Activated gamma-delta T cell treated with Interleukin-2 at 50 U/mL for 16 hours (primary cell): ENCODE measurements at places on chromosomes 13 and 19.

GRCh38 chr19:54875506-54875905 is 1.5 kb downstream of the FCAR start:
- DNase-seq: no peak

- peak; percentile 55 for DNase-seq
These were observed 33.4 kb downstream of the ZNF45 start for GRCh38 chr19:43901395-43902390.

GRCh38 chr19:55116232-55116858 is 1.1 kb downstream of the PPP1R12C start:
- DNase-seq: peak; percentile 45

GRCh38 chr19:42018503-42019193 is 24.6 kb upstream of the ATP1A3 start:
- DNase-seq: no peak

- no peak for DNase-seq
These were observed 5.5 kb downstream of the RDH8 start for GRCh38 chr19:10018786-10019185.

GRCh38 chr13:107034236-107034872 is 466.4 kb upstream of the ARGLU1 start:
- DNase-seq: no peak

DNA sequence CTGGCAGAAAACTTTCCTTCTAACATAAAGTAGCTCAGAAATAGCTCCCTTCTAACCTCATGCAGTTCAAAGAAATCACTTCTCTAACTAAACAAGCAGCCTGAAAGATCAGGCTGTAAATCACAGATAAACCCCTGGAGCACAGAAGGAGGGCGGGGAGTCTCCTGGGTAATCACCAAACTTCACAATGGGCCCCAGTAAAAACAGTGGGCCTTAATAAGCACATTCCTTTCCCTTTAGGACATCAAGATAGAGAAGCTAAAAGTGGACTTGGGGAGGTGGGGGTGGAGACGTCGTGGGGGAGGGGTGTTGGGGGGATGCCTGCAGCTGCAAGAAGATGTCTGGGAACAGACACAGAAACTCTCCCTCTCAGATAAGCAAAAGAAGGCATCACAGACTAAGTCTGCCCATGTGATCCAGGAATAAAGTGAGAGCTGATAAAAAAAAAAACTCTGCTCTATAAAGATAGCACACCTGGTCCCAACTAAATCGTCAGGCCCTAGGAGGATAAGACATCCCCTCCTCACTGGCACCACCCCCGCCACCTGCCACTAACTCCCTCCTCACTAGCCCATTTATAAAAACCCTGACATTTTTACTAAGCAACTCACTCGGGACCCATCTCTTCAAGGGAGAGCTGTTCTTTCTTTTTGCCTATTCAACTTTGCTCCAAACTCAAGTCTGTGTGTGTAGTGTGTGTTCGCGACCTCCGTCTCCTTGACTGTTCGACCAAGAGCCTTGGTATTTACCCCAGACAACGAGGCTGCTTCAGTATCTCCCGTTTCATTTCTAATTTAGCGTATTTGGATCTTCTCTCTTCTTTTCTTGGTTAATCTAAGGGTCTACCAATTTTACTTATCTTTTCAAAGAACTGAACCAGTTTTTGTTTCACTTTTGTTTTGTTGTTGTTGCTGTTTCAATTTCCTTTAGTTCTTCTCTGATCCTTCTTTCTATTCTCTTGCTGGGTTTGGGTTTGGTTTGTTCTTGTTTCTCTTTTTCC is 31.7 kb downstream of the DNAJC15 start:
- no peak for DNase-seq
